ENCODE measurements at places on chromosomes 13 and 19. TPM values are rescaled to one million over a fixed set of nuclear protein-coding genes. Genes with fewer than 3 reads are reported as not detected.

NANOS3 gene
- 1.2 TPM for polyA plus RNA-seq

VN1R2 gene
- 0.12 TPM for polyA plus RNA-seq

ONECUT3 gene
- polyA plus RNA-seq = 0.03 TPM

TNFRSF19 gene
- polyA plus RNA-seq = 60.8 TPM

DNA sequence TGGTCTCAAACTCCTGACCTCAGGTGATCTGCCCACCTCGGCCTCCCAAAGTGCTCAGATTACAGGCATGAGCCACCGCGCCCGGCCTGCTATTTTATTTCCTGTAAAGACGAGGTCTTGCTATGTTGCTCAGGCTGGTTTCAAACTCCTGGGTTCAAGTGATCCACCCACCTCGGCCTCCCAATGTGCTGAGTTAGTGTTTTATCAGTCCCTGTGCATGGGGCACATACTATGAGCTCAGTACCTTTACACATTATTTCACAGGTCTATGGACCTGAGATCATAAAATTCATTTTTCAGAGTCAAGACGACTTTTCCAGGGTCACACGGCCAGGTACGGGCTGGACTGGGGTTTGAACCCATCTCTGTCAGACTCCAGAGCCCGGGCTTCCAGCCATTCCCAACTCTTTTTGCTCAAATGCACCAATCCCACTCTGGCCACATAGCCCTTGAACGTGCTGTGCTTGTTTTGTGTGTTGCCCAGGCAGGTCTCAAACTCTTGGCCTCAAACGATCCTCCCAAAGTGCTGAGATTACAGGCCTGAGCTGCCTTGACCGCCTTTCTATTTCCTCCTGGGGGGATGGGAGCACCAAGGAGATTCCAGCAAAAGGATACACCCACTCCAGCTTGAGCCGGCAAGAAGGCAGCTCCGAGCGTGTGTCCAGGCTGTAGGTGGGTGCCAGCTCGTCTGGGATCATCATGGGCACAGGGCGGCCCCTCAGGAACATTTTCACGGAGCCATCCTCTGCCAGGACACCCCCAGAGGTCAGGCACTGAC is 1.1 kb downstream of the EML2 start:
- no peak for DNase-seq

- DNase-seq = peak; percentile 88
These were observed at the start of gene ZNF418 for GRCh38 chr19:57934820-57935665. Gene ZNF418, minus strand, starts transcription at chr19:57935402. Its CDS starts 1,580 bp downstream, at chr19:57933822.

GRCh38 chr19:54967611-54968010 is 1.4 kb downstream of the NLRP2 start:
- DNase-seq = no peak

DNA sequence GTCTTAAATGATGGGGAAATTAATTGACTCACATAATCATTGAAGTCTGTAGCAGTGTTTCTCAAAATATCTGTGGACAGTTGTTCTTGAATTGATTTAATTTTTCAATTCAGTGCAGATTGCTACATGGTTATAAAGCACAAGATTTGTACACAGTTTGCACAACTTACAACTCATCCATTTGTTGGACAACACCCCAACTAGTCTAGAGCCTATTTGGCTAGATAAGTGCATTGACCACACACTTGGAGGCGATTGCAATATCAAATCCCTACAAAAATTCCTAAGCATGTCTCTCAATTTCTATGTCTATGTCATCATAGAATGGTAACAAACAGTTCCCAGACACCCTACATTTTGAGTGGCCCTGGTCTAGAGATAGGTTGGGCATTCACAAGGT is 48.0 kb upstream of the IPO5 start:
- no peak for DNase-seq

DNA sequence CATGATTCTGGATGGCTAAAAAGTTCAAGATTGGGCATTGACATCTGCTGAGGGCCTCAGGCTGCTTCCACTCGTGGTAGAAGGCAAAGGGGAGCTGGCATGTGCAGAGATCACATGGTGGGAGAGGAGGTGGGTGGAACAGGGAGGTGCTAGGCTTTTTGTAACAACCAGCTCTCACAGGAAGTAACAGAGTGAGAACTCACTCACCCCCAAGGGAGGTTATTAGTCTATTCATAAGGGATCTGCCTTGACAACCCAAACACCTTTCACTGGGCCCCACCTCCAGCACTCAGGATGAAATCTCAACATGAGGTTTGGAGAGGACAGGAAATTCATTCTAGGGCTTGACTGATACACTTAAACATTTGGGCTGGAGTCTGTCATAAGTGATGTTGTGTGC is 197.7 kb upstream of the RNF113B start:
- no peak for DNase-seq

GRCh38 chr19:6740589-6741343 is 1.3 kb downstream of the TRIP10 start:
- no peak for DNase-seq

GRCh38 chr13:48492096-48492440 is 40.8 kb downstream of the RCBTB2 start:
- no peak for DNase-seq

DNA sequence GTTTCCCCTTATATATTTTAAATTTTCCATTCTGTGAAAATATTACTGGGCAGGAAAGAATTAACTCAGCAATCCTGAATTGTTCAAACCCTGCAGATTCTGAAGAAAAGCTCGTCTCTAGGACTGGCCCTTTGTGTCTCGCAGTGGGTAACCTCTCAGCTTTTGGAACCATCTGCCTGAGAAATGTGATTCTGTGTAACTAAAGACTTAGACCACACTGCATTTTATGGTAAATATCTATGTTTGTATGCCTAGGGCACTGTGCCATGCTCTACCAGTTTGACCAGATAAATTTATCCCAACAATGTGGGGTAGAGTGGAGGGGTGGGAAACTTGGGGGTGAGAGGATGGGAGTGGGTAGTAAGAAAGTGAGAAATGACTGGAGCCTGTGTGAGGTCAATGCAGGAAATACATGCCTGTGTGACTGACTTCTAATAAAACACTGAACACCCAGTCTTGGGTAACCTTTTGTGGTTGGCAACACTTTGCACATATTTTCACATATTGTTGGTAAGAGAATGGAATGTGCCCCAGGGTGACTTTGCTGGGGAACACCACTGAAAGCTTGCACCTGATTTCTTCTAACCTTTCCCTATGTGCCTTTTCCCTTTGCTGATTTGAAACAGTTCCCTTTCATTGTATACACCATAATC is 1181.9 kb downstream of the OLFM4 start:
- peak; percentile 30 for DNase-seq

- no peak for DNase-seq
These were observed 5.5 kb downstream of the MKNK2 start for GRCh38 chr19:2045501-2046045.

- no peak for DNase-seq
These were observed 87.0 kb upstream of the HTR2A start for GRCh38 chr13:46983881-46984280.

GRCh38 chr19:10461047-10461949 is 41.0 kb downstream of the PDE4A start:
- peak; percentile 84 for DNase-seq

- DNase-seq = no peak
These were observed 4.2 kb downstream of the PTGIR start for GRCh38 chr19:46620716-46621115.

KASH5 gene
- 0.17 TPM for polyA plus RNA-seq

DNA sequence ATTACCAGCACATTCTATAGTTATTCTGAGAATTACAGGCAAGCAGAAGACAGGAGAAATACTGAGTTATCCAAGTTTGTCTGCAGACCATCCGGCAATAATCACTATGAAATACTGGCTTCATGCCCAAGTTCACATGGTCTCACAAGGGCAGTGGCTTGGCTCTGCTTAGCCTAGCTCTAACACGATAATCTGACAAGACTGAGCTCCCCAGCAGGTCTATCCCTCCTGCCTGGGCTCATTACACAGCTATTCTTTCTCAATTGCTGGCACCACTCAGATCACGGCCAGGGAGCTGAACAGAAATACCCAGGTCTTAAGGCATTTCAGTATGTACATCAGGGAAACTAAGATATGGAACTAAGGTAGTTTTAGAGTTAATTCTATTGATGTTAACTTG is 361.6 kb upstream of the PCDH20 start:
- no peak for DNase-seq

NCR1 gene
- polyA plus RNA-seq = 0.37 TPM

ZNF441 gene
- polyA plus RNA-seq = 18.3 TPM

- DNase-seq = no peak
These were observed 806 bp downstream of the ZNF90 start for GRCh38 chr19:20078581-20079031.

- no peak for DNase-seq
These were observed 62.2 kb downstream of the DNAJC15 start for GRCh38 chr13:43085545-43085944.

PRDX2 gene
- 274 TPM for polyA plus RNA-seq

CCL25 gene
- 0.15 TPM for polyA plus RNA-seq

ZNF665 gene
- polyA plus RNA-seq = 11.7 TPM
